ENCODE measurements at places on chromosomes 7 and 10.

- DNase-seq = peak; percentile 10
These were observed 1.7 kb downstream of the ZEB1 start for GRCh38 chr10:31320550-31321211.

- DNase-seq = no peak
These were observed 216.7 kb downstream of the FOXP2 start for GRCh38 chr7:114631249-114631822.

DNA sequence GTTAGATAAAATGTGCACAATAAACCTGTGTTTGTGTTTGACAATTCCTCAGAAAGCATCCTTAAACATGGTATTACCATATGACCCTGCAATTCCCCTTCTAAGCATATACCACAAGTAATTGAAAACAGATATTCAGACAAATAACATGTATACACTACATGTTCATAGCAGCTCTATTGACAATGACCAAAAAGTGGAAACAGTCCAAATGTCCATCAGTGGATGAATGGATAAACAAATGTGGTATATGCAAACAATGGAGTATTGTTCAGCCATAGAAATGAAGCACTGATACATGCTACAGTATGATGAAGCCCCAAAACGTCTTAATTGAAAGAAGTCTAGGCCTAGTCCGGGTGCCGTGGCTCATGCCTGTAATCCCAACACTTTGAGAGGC, 280.1 kb downstream of the OTUD1 start:
- DNase-seq = no peak

GRCh38 chr7:150942001-150942590, 36.0 kb downstream of the KCNH2 start:
- peak; percentile 27 for DNase-seq

DNA sequence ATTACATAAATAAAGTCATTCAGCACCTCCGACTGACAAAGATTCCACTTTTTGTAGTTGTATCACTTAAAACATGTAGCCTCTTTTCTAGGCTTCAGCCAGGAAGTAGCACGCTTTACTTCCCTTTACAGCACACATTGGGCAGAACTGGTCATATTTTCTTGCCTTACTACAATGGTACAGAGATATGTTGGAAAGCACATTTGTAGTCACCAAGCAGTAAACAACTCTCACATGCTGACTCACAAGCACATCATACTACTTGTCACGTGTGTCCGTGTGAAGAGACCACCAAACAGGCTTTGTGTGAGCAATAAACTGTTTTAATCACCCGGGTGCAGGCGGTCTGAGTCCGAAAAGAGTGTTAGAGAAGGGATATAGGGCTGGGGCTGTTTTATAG, 1071.8 kb downstream of the DNAJB9 start:
- no peak for DNase-seq

GRCh38 chr10:110160081-110160480, 47.3 kb upstream of the MXI1 start:
- no peak for DNase-seq

DNA sequence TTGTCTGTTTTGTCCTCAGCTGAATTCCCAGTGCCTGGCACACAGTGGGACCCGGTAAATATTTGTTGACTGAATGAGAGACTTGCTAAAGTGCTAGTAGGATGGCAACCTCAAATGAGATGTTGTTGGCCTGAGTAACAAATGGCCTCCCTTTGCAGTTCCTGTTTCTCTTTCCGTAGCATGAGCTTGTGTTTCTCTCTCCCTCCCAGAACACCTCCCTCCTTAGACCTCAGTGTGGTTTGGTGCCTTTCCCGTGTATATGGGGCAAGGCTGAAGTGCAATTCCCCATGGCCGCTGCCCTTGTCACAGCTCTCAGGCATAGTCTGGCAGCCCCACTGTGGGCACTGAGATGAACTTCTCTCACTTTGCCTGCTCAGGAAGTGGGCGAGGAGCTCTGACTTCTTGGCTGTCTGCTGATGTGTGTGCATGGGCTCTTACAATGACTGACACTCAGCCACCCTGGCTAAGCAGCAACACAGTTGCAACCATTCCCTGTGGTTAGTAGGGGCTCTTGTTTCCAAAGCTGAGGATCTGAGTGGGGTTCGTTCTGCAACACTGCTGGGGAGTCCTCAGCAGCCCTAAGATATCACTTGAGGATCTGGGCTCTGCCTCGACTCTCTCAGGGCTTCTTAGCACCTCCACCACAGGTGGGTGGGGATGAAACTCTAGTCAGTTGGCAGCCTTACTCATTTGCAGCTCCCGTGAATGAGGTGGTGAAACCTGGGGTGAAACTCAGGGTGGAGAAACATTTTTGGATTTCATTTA, 136.1 kb downstream of the ICA1 start:
- peak; percentile 52 for DNase-seq

DNA sequence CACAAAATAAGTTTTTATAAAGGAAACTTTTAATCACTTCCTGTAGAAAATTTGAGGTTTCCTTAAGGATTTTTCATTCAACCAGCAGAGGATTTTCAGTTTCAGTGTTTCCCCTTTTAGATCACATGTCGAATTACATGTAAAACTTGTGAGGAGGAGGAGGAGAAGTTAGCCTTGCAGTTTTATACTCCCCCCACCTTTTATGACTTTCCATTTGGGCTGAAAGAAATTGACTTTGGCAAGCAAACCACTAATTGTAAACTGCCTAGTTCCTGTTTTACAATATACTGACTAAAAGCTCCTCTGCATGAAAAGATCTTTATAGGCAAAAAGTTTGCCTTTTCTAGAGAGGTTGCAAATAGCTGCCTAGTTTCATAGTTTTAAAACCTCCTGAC, 3.0 kb downstream of the BAMBI start:
- DNase-seq = no peak

- no peak for DNase-seq
These were observed 78.4 kb downstream of the CYP26A1 start for GRCh38 chr10:93152136-93152535.

DNA sequence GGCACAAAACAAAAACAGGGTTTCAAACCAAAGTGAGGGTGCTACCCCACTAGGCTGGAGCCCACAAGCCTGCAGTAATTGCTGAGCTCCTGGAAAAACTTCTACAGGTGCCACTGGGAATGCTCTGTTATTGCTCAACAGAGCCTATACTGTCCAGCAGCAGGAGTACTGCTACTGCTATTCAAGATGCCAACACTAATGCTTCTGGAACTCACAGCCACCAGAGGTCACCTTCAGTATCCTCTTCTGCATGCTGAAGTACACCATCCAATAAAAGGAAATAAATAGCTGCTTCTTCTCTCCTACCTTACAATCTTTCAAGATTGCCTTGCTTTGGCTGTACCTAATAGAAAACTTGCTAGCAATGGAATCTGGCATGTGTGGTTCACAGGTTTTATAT, 222.0 kb downstream of the LRRN3 start:
- no peak for DNase-seq

GRCh38 chr7:22487978-22488642, 11.9 kb downstream of the STEAP1B start:
- no peak for DNase-seq

GRCh38 chr10:60155099-60155877, 234.4 kb downstream of the ANK3 start:
- DNase-seq = no peak

DNA sequence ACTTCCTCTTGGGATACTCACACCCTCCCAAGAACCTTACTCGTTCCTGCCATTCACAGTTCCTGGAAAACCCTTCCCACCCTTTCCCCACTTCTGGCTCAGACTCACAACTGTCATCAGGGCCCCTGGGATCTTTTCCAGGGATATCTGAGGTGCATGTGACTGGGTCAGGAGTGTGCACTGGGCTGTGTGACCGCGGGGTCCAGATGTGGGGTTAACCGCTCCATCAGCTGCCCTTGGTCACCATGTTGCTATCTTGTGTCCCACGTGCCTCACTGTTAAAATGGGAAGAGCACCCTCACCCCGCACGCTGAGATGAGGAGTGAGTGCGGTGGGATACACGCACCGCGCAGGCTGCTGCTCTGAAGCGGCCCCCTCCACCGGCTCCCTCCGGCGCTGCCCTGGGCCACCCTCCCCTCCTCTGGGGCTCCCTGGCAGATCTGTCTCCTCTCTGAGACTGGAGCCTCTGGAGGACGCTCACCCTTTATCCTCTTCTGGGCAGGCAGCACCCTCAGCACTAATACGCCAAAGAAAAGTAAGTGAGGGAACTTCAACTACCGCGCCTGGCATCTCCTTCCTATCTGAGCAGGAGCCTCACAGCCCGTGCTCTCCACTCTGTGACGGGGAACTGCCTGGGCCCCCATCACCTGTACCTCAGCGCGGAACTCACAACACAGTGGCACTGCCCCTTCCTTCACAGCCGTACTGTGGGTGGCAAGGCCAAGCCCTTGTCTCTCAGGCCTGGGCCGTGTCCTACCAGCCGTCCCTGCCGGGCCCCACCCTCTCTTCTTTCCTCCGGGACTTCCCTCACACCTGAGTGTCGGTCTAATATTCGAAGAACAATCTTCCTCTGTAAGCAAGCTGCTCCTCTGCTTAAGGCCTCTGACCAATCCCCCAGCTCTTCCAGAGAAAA, 15.6 kb downstream of the COBL start:
- DNase-seq = no peak

GRCh38 chr7:47757921-47758411, 176.1 kb upstream of the TNS3 start:
- no peak for DNase-seq

DNA sequence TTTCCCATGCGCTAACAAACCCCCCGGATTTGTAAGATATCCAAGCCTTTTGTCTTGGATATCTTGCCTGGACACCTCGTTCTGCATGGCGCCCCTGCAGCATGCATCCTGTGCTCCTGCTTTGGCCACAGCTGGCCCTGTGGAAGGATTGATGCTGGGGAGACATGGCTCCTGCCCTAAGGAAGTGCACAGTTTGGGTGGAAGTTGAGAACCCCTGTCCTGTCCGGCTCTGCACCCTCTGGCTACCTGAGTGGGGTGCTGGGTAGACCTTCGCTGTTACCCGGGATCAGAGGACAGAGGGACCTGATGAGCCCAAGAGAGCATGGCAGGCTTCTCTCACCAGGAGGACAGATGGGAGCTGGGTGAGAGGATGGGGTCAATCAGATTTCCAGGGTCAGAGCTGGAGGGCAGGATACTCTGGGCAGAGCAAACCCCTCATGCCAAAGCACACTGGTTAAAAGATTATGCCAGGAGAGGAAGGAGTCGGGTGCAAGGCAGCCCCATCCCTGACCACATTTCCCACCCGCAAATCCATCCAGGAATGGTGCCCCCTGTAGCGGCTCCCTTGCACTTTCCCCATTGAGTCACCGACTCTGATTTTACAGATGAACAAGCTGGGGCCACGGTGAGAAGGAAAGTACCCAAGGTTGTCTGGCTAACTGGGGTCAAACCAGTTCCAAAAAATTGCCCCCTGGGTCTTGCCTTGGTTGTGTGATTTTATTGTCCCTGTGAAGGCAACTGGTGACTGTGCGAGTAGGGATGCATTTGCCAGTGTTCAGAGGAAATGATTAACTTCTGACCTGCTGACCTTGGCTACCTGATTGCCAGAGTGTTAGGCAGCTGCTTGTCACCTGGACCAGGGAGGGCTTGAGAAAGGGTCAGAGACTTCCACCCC, 290.1 kb upstream of the ZMIZ1 start:
- no peak for DNase-seq

- no peak for DNase-seq
These were observed 4.7 kb upstream of the IGF2BP3 start for GRCh38 chr7:23474829-23475575.

GRCh38 chr7:106190589-106191330, 78.6 kb upstream of the SYPL1 start:
- DNase-seq = no peak

DNA sequence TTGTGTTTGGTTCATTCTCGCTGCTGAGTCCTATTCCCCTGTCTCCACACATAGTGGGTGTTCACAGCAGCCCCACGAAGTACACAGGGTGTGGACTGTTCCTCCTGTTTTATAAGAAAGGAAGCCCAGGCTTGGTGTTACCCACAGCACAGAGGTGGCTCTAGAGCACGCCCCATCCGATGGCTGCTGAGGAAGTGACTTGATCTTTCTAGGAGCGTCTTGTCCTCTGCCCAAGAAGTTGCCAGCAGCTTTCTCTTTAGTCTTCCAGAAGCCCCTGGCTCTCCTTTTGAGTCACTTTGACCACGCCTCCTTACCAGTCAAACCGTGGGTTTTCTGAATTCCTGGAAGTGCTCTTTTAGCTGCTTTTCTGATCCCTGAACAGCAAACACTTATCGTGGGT, 94.0 kb downstream of the GRK5 start:
- DNase-seq = peak; percentile 40

DNA sequence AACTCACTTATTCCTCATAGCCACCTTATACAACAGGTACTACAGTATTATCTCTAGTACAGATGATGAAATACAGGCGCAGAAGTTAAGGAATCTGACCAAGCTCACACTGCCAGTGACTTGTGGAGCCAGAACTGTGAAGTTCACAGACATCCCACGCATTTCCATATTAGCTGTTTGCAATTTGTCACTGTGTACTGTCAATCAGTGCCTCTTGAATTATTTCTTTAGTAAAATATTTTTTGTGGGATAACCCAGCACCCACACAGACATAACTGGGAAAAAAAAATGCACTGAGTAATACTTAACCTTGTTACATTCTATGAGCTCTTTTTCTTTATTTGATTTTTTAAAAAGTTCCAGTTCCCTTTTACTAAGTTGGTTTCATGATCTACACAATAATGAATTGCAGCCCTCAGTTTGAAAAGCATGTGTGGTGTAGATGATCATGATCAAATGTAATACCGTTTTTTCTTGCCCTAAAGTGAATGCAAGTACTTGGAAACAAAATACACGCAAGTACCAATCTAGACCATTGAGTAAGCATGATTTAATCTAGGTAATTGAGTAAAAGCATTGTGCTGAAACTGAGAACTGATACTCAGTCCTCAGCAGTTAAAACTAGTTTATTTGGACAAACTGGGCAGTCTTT, 14.1 kb downstream of the CUL1 start:
- no peak for DNase-seq

GRCh38 chr7:18894155-18894554, 223.3 kb downstream of the TWIST1 start:
- no peak for DNase-seq

DNA sequence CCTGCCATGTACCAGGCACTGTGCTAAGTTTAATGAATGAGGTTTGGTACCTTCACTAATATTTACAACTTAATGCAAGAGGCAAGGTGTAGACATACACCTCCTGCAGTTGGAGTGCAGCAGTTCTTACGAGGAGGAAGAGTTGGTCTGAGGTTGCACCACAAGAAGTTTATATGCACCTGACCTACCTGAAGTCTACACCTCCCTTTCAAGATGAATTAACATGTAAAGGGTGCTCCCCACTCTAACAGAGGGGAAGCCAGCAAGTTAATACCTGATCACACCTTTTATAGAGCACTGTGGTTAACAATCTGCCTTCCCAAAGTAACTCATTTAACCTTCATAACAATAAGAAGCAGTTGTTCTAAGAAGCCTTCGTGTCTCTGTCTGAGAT, 120.0 kb downstream of the LYZL1 start:
- no peak for DNase-seq

- no peak for DNase-seq
These were observed 75.3 kb downstream of the INPP5A start for GRCh38 chr10:132612571-132613504.
